ENCODE measurements at places on chromosomes 11 and 22.

DNA sequence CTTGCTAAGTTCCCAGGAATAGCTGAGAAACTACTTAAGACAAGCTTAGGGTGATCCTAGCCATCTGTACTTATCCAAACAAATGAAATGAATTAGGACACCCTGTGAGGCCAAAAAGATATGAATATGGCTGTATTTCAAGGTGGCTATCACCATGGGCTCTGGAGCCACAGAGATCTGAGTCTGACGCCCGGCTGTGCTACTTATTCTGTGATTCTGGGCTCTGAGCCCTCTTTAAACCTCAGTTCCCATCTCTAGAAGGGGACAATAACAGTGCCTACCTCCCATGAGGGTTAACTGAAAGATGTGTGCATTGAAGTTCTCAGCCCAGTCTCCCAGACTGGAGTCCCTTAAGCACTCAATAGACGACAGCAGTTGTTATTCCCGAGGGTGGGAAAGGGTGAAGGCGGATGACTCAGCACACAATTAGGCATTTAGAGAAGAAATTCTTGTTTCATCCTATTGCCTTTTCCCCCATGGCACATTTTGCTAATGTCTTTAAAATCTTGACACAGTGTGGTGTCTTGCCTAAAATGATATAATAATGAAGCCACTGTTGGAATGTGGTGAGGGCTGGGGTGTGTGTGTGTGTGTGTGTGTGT lies 132.5 kb downstream of the ADAMTS15 start:
- DNase-seq: no peak

DNA sequence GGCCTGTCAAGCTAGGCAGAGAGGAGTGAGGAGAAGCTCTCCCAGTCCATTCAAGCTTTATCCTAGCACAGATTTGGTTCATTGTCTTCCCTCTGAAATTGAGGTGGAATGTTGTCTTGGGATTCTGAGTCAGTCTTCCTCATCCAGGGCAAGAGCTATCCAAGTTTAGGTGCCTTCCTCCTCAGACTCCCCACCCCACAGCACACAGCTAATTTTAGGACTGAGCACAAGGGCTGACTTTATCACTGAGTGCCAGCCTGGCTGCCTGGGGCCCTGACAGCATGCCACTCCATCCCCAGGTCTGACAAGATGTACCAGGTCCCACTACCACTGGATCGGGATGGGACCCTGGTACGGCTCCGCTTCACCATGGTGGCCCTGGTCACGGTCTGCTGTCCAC lies 2.6 kb downstream of the PGAP2 start:
- DNase-seq: no peak

DNA sequence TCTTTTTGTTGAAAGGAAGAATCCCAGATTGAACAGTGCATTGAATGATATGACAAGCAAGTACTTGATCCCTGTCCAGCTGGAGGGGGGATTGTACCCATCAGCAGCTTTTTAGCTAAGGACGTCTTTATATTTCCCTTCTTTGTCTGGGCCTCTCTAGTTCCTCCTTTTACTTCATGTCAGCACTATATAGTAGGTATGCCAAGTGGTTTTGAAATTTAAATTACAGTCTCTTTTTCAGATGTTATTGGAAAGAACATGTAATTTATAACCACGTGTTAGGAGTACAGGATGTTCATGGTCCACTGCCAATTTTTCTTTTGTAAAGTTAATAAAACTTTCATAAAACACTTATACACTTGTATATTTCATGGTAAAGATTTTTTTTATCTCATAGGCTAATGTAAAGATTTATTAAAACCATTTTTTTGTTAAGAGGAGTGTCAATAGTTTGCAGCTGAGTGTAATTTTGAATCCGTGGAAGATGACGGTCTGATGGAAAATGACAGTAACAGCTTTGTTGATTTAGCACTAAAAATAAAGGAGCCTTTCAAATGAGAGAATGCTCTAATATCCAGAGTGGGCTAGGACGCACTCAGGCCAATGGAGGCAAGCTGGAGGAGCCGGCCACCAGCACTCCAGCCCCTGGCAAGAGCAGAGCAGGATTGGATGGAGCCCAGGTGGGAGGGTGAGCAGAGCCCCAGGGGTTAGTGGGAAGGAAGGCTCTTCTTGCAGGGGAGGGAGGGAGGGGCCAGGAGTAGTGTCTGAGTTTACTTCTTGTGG lies 488.3 kb downstream of the INSC start:
- DNase-seq: peak; percentile 77

DNA sequence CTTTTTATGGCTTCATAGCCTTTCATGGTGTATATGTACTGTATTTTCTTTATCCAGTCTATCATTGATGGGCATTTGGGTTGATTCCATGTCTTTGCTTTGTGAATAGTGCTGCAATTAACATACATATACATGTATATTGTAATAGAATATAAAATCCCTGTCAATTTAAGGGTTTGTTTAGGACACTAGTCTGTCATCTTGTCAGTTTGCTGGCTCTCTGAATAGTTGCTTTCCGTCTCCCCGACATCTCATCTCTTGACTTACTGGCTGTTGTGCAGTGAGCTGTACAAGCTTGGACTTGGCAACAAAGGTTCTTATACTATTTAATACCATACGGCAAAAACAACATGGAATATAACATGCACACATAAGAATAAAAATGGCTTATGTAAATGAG lies 1487.5 kb downstream of the LRRC4C start:
- DNase-seq: no peak

- no peak for DNase-seq
Measured at GRCh38 chr22:44312766-44313165, at the start of gene SHISAL1. SHISAL1 (minus strand) TSS chr22:44312951; CDS start chr22:44300945, 12,006 bp downstream.

DNA sequence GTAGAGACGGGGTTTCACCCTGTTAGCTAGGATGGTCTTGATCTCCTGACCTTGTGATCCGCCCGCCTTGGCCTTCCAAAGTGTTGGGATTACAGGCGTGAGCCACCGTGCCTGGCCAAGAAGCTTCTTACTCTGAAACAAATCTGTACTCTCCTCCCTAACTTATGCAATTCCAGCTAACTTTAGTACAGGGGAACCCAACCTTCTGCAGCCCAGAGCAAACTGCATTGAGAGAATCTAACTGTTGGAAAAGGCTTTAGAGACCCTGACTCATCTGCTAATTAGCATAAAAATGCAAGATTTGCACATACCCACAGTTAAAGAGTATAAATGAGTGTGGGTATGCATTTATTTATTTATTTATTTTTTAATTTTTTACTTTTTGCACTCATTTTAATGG lies 64.8 kb downstream of the APOL5 start:
- no peak for DNase-seq

GRCh38 chr22:27792452-27793161 lies 8.9 kb downstream of the MN1 start:
- no peak for DNase-seq

DNA sequence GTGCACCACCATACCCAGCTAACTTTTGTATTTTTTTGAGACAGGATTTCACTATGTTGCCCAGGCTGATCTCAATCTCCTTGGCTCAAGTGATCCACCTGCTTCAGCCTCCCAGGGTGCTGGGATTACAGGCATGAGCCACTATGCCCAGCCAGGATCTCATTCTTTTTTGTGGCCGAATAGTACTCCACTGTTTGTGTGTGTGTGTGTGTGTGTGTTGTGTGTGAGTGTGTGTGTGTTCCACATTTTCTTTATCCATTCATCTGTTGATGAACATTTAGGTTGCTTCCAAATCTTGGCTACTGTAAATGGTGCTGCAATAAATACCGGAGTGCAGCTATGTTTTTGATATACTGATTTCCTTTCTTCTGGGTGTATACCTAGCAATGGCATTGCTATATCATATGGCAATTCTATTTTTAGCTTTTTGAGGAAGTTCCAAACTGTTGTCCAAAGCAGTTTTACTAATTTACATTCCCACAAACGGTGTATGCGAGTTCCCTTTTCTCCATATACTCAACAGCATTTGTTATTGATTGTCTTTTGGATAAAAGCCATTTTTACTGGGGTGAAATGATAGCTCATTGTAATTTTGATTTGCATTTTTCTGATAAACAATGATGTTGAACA lies 105.4 kb downstream of the TTC28 start:
- DNase-seq: no peak

DNA sequence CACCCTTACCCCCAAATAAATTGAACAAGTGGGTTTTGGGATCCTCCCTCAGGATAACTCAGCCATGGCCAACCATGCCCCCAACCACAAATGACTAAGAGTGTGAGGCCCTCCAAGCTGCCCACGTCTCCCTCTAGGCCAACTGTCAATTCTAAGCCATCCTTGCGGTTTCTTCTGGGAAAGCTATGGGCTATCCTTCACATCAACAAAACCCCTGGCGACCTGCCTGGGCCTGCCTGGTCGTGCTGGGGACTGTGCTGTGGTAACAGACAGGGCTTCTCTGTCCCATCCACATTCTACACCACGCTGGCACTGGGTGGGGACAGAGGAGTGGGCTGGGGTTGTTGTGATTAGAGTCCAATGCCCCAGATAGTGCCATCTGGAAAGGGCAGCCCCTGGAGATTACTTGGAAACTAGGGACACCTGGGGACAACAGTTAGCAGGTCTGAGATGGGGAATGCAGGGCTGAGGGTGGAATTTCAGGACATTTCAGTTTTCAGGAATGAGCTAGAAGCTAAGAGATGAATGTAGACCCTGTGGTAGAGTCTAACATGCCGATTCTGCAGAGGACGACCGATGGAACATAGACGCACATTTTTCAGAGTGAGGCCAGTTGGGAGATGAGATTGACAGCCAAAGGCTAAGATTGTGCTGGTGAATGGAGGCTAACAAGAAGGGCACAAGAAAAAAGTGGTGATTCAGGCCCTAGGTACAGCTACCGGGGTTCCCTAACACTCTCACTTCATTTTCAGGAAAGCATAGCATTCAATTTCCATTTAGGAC lies 131.9 kb downstream of the RASSF10 start:
- peak; percentile 57 for DNase-seq

- DNase-seq: no peak
Measured at GRCh38 chr11:57240007-57240406, 3.0 kb upstream of the APLNR start.

DNA sequence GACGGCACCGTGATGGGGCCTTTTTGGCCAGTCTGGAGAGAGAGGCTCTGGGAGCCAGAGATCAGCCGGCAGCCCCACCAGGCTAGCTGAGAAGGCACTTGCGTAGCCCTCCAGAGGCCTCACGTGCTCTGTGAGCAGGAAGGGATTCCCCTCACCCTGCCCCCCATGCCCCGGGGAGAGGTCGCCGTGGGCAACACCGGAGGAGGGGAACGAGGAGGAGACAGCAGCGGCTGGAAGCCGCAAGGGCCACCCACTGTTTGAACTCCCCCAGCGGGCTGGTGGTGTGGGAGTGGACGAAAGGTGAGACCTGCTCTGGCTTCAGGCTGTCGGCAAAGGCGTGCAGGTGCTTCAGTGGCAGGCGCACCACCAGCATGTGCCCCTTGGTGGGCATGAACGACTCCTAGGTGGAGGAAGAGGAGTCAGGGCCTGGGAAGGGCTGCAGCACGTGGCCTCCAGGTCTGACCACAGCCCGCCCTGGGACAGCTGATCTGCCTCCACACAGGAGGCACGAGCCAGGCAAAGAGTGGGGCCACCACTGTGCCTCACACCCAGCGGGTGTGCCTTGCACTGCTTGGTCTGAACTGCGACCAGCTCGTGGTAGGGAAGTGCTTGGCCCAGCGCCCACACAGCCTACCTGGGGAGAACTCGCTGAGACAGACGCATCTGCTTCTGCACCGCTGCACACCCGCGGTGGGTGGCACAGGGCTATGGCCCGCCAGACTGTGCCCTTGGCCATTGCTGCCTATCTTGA lies 99.9 kb downstream of the MED15 start:
- peak; percentile 12 for DNase-seq

Measured in NCI-H1105 treated with DMSO at 0.1 percent for 48 hours (cell line).